ENCODE measurements at places on chromosomes 16 and 17.

DNA sequence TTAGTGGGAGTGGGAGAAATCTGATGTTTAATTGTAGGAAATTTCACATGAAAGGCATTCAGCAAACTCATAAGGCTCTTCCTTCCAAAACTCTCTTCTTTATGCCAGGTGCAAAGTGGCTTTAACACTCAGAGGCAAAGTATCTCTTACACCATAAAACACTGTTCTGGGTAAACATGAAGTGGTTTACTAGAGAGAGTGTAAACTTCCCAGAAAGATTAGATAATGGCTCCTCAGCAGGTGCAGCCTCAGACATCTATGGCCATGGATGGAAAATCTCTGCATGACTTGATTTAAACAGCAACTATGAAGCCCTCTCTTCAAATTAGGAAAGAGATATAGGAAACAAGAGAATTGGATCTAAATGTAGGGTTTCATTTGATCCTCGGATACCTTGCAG lies 583.1 kb upstream of the SALL1 start:
- DNase-seq = no peak

DNA sequence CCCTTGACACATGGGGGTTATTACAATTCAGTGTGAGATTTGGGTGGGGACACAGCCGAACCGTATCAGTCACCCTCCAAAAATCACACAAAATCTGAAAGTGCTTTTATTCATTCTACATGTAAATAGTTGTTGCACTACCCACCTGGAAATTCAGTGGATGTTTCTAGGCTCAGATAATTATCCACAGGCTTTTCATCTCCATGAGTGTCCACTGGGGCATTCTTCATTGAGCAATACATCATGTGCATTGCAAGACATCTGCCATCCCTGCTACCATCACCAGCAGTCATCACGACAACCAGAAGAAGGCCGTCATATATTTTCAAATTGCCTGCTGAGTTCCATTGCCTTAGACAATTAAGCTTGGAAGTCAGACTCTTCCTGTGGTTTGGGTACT lies 330.8 kb downstream of the WWOX start:
- DNase-seq = no peak

DNA sequence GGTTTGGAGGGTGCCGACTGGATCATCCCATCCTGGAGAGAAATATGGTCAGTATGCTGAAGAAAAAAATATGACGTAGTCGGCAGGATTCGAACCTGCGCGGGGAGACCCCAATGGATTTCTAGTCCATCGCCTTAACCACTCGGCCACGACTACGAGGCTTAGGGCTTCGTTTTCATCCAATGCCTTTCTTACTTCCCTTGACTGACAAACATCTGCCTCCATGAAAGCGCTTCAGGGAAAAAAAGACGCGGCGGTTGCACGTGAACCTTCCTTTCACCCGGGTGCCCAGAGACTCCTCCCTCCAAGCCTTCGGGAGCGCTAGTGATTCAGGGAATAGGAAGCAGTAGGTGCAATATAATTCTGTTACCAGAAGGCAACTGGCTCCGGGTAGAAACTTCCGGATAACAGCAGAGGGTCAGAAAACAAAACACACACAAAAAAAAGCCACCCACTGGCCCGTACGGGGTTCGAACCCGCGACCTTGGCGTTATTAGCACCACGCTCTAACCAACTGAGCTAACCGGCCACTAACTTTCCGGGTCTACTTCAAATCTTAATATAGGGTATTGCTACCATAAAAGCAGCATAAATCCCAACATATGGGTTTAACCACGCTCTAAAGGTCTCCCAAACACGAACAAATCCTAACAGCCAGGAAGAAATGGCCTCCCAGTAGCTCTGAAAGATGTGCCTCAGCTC lies 16.3 kb upstream of the AURKB start:
- DNase-seq = peak; percentile 92

GRCh38 chr17:7987112-7987893 lies 15.1 kb upstream of the GUCY2D start:
- no peak for DNase-seq

DNA sequence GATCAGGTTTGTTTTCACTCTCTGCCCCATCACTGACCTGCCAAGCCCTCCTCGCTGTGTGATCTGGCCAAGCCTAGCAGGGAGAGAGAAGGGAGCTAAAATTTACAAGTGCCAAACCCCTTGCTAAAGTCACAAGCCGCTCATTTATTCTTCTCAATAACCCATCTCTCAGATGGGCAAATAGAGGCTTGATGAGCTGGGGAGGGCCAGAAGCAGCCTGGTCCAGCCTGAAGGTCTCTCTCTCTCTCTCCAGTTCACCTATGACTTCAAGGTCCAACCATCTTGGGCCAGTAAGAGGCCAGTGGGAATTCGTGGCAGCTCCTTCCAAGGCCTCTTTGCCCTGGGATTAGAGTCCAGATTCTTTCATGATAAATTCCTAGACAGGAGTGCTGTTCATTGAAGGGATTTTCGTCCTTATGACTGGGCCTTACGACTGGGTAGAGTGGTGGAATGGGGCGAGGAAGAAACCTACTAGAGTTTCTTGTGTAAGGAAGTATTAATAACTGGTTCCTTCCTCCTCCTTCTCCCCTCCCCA lies 3.4 kb downstream of the CA7 start:
- DNase-seq = no peak

GRCh38 chr16:50538411-50539052 lies 9.7 kb upstream of the NKD1 start:
- DNase-seq = no peak

DNA sequence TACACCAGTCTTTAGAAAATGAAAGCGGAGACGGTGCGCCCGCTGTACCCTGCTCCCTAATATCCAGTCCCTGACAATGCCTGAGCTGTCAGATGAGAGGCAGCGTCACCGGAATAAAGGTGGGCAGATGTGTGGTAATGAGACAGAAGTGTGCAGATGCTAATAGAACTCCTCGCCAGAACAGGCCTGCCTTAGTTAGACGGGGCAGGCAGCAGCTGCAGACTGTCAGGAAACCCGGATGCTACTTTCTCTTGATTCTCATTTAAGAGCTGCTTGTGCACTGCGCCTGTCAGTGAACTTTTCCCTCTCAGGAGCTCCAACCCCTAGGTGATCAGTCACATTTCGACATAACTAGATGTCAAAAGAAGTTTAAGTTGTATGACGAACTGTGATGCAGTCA lies 221.8 kb upstream of the IRX3 start:
- no peak for DNase-seq

DNA sequence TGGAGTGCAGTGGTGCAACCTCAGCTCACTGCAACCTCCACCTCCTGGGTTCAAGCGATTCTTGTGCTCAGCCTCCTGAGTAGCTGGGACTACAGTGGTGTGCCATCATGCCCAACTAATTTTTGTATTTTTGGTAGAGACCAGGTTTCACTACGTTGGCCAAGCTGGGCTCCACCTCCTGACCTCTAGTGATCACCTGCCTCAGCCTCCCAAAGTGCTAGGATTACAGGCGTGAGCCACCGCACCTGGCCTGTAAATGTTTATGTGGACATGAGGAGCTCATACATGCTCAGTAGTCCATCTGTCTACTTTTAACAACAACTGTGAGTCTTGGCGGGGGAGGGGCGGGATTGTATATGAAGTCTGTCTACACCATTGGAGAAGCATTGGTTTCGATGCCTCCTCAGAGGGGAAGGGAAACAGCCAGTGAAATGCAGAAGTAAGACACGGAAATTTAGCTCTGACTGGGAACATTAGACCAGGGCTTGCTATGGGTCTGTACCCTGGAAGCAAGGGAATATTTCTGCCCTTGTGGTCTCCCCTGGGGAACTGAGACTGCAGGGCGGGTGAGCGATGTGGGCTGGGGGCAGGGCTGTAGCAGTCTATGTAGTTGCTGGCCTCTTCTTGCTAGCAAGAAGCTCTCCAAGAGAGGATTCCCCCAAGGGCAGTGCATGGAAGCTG lies 9.3 kb downstream of the NUBP1 start:
- DNase-seq = peak; percentile 42
